Stimulated activated CD4-positive, alpha-beta T cell treated with anti-CD3 and anti-CD28 coated beads, Interleukin-15, amount 100 ng/mL, for 48 hours (primary cell): ENCODE measurements at places on chromosomes 7 and 10.

- no peak for DNase-seq
These were observed 508.5 kb downstream of the DNAJB6 start for GRCh38 chr7:157845203-157845835.

- DNase-seq: no peak
These were observed 51.0 kb downstream of the FAM204A start for GRCh38 chr10:118291122-118291521.

DNA sequence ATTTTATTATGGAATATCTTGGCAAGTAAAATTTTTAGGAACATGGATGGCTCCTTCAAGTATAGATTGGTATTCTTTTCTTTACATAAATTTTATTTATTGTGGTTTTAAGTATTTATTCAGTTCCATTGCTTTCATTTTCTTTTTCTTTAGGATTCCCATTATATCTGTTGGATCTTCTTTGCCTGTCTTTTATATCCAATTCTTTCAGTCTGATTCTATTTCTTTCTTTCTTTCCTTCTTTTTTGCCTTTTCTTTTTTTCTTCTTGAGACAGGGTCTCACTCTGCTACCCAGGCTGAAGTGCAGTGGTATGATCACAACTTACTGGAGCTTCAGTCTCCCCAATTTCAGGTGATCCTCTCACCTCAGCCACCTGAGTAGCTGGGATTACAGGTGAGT, 74.2 kb upstream of the GLI3 start:
- no peak for DNase-seq

DNA sequence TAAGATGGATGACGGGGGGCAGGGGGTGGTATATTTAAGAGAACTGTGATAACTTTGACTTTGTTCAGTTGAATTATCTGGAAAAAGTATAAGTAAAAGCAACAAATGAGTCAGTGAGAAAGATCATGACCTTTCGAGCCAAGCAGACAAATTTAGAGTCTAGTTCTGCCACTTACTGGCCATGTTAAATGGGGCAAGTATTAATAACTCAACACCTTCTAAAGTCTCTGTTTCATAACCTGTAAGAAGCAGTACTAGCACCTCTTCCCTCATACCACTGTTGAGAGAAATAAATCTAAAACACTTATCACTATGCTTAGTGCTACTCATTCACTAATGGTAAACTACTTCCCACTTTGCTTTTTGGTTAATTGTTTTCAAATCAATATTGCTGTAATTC, 604.4 kb upstream of the LRRN3 start:
- DNase-seq: no peak
